RWPE2 (cell line): ENCODE measurements at places on chromosomes 3 and 15.

DNA sequence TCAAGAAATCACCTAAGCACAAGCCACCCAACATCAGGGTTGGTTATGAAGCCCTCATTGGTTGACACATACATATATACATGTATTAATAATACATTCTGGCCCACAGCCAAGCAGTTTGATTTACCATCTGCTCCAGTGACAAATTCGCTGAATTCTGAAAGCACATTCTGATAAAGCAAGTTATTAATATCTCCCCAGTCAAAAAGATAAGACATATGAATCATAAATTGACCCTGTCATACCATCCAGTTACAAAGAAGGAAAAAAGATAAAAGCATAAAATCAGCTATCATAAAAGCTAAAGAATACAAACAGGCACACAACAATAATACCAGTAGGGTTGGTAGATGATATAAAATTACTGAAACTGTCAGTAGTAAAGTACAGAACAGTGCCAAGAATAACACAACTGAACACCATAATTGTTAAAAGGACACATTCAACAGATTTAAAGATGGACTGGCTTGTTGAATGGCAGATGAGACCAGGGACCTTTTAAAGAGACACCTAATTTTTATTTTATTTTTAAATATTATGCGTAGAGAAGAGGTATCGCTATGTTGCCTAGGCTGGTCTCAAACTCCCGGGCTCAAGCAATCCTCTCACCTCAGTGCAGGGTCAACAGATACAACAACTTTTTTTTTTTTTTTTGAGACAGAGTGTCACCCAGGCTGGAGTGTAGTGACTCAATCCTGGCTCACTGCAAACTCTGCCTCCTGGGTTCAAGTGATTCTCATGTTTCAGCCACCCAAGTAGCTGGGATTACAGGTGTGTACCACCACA lies 7.7 kb downstream of the SNX4 start:
- DNase-seq = no peak

- no peak for DNase-seq
These were observed 72.7 kb upstream of the ABI3BP start for GRCh38 chr3:101065962-101066361.

DNA sequence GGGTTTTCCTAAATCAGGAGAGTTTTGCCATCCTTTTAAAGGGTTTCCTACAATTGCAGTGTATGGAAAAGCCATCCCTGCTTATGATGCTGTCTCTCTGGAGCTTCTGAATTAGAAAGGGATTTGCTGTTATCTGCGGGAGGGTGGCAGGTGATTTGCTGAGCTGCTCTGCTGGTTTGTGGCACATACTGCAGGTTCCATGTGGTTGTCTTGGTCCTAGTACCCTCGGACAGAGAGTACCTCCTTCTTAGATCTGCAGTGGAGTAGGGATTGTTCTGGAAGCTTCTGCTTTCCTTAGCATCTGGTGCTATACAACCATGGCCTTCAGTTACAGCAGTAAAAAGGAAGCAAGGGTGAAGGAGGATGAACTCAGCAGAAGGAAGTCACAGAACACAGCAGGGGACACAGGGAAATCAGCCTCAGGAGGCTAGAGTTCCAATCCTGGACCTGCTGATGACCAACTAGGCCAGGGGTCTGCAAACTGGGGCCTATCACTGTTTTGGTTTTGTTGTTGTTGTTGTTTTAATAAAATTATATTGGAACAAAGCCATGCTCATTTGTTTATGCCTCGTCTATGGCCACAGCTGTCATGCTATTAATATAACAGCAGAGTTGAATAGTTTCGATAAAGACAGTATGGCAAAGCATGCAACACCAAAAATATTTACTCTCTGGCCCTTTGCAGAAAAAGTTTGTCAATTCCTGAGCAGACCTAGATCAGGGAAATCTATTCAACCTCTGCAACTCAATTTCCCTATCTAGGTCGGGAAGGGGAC lies 39.5 kb downstream of the STARD5 start:
- DNase-seq = peak; percentile 23

GRCh38 chr15:94451466-94451865 lies 220.1 kb downstream of the MCTP2 start:
- no peak for DNase-seq

DNA sequence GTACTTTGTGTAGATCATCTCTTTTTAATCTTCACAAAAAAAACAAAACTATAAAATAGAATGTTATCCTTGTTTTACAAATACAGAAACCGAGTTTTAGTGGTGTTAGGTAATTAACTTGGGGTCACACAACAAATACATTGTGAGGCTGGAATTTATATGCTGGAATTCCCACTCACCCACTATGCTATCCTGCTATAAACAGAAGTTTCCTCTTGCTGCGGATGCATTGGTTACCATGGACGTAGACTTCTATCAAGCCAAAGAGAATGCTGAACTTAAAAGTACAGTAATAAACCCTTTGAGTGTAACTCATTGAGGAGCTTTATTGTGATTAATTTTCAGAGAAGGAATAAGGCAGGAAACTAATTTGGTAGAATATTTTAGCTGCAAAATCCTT lies 9.2 kb downstream of the SNAP23 start:
- no peak for DNase-seq

DNA sequence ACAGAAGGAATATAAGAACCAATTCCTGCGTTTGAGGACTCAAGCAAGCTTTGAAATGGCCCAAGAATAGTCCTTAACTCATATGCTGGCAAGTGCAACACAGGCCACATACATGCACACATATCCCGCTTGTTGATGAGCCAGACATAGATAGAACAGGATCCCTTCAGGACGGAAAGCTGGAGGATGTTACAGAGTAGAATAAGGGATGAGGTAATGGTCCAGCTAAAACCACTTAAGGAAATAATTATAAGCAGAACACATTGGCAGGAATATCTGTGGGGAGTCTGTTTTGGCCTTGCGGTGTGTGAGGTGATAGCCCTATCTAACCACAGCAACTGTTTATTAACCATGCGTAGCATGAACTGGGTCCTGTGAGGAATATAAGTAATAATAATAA lies 25.0 kb downstream of the SCG3 start:
- DNase-seq = no peak

GRCh38 chr3:119331661-119332060 lies 37.5 kb downstream of the ARHGAP31 start:
- no peak for DNase-seq

DNA sequence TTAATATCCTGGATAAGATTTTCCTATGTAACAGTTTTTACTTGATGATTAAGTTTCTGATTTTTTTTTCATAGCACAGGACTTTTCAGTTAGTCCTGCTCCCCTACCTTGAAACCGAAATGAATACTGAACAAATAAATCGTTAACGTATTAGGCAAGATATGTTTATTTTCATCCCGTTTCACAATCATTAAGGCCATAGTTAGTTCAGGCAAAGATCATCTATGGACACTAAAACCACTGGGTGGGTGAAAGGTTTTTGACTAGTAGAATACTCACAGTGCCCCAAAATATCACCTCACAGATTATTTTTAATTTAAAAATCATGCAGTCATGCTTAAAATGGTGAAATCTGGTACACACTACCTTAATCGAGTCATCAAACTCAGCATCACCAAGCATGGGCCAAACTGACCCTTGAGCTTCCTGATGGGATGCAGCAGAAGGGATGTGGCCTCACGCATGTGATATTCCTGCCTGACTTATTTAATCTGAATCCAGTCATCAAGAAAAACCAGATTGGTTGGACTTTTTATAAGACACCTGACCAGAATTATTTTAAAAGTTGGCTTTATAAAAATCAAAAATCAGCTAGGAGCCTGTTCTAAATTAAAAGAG lies 365.0 kb downstream of the LPP start:
- DNase-seq = no peak

GRCh38 chr15:84855765-84856164 lies 28.7 kb upstream of the SLC28A1 start:
- DNase-seq = no peak

DNA sequence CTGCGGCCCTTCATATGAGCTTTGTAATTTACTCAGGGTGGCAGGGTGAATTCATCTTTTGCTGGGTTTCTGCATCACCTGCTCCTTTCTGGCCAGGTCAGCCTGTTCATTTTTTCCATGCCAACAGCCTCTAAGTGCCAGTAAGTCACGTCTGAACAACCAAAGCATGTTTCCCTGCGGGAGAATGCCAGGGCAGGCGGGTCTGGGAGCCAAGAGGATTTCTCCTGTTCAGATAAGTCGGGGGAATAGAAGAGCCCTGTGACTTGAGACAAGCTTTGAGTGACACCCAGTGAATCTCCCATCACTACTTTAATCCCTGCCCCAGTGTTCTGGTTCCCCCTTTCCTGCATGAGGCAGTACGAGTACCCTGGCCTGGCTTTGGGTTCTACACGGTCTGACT lies 153.1 kb downstream of the PGPEP1L start:
- no peak for DNase-seq

DNA sequence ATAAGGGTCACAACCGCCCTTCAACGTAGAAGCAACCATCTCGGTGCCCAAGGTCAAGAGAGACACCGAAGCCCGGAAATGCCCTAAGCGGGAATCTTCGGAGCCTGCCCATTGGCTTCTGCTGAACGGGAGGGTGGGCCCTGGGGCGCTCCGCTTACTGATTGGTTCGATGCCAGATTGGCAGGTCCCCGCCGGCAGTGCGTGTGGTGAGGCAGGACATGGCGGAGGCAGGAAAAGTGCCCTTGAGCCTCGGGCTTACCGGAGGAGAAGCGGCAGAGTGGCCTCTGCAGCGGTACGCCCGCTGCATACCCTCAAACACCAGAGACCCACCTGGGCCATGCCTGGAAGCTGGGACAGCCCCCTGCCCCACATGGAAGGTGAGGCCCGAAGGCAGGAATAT lies at the start of gene REC114:
TSS of gene REC114 (plus strand) at position 197 of the 400 bp plus-strand sequence. CDS start at position 219, 22 bp downstream.
- DNase-seq = no peak

DNA sequence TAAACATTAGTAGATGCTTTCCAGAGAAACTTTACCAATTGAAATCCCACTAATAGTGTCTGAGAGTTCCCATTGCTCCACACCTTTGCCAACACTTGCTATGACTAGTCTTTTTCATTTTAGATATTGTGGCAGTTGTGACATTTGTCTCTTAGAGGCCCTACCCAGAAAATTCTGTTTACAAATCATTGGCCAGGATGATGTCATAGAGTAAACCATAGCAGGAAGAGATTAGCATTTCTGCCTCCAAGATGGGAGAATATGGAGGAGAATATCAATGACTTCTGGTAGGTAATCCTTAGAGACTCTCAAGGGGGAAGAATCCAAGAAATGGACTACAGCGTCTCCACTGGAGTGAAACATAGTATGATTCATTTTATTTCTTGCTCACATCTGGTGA lies 291.0 kb upstream of the CNTN3 start:
- DNase-seq = no peak

DNA sequence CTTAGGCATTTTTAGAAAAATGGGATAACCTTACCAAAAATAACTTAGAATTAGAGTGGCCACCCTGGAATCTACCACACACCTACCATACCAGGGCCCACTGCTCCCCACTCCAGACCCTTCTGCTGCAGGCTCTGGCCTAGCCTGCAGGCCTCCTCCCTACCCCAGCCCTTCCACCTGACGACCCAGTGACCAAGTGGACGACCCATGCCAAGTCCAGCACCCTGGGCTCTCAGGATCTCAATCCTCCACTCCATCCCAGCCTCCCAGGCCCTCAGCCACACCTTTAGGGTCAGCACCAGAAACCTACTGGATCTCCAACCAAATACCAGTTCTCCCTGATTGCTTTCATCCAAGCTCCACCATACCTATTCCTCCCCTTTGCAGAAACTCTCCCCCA lies 145.8 kb downstream of the TPRA1 start:
- peak; percentile 23 for DNase-seq

- no peak for DNase-seq
These were observed 51.1 kb downstream of the POMGNT2 start for GRCh38 chr3:43054754-43055153.

- no peak for DNase-seq
These were observed 118.9 kb upstream of the IGSF10 start for GRCh38 chr3:151579571-151580270.

DNA sequence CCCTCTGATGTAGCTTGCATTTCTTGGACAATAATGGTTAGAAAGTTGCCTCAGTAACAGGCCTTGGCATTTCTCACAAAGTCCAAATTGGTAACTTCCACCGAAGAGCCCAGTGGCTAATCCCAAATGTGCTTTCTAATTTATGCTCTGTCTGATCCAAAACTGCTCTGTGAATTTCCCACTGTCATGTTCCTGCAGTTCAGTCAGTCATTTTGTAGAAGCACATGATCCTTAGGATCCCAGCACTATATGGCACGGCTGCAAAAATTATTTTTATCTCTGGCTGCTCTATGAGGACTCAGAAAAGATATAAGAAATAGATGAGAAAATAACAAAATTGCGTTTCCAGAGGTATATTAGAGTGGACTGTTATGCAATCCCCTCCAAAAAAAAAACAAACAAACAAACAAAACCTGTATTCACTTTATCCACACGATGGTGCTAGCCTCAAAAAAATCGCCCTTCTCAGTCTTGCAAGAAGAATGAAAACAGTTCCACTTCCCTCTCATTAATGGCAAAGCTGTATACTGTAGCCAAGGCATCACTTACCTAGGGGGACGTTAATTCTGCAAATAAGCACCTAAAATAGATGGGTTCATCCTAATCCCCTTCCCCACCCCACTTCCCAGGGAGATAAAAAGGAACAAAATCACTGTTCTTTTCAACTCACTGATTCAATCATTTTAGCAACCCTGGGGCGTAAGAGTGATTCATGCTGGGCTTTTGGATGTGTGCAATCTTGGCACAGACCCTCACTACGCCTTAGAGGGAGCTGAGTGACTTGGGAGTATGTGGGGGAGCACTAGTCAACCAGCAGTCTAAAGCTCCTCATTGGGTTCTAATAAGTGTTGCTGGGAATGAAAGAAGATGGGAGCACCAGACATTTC lies 61.3 kb downstream of the TMCO5A start:
- no peak for DNase-seq

- peak; percentile 40 for DNase-seq
These were observed 73.8 kb downstream of the IQSEC1 start for GRCh38 chr3:12999147-13000140.

DNA sequence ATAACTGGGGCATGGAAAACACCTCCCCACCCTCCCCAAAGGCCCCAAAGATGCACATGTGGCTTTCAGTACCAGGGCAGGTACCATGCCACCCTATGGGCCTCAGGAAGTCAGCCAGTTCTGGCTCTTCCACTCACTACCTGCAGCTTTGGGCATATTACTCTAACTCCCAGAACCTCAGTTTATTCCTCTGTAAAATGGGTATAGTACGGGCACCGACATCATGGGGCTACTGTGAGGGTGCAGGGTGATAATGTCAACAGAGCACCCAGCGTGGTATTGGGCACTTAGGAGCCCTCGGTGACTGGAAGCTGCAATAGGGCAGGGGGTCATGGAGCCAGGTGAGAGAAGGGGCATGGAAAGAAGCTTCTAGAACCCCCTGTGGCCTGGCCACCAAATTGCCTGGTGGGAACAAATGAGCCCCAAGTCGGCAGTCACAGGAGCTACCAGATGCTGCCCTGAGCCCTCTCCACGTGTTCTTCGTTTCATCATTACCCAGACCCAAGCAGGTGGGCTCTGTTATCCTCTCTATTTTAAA lies 512.1 kb downstream of the SHQ1 start:
- DNase-seq = peak; percentile 11
